ENCODE measurements at places on chromosomes 16 and 17.

- no peak for DNase-seq
Measured at GRCh38 chr17:27860971-27861664, 32.0 kb downstream of the LYRM9 start.

- peak; percentile 64 for DNase-seq
Measured at GRCh38 chr16:20073203-20074098, at the start of gene GPR139. Gene GPR139, minus strand, starts transcription at chr16:20073890. Its CDS starts 274 bp downstream, at chr16:20073616.

GRCh38 chr17:16460796-16461605, 31.0 kb downstream of the LRRC75A start:
- DNase-seq = no peak

DNA sequence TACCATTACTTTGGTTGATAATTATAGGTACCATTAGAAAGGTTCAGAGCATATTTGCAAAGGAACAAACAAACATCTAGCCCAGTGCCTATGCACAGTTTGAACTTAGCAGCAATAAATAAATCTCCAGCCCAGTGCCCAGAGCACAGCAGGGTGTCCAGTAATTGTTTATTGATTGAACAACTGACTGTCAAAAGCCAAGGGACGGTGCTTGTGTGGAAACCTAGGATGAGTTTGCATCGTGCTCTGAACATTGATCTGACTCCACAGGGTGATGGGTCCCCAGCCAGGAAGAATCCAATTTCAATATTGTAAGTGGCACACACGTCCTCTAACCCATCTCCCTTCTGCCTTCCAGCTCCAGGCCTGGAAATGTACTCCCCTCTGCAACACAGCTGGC, 625.5 kb upstream of the C16orf82 start:
- DNase-seq = no peak

GRCh38 chr17:50338645-50339044, 7.3 kb upstream of the XYLT2 start:
- no peak for DNase-seq

GRCh38 chr17:35879773-35880654, at the start of gene CCL5:
Gene CCL5, minus strand, starts transcription at chr17:35880360.
- no peak for DNase-seq

- no peak for DNase-seq
Measured at GRCh38 chr17:40107522-40108174, 7.3 kb upstream of the NR1D1 start.

- DNase-seq = no peak
Measured at GRCh38 chr16:67378642-67379041, 14.7 kb downstream of the TPPP3 start.

DNA sequence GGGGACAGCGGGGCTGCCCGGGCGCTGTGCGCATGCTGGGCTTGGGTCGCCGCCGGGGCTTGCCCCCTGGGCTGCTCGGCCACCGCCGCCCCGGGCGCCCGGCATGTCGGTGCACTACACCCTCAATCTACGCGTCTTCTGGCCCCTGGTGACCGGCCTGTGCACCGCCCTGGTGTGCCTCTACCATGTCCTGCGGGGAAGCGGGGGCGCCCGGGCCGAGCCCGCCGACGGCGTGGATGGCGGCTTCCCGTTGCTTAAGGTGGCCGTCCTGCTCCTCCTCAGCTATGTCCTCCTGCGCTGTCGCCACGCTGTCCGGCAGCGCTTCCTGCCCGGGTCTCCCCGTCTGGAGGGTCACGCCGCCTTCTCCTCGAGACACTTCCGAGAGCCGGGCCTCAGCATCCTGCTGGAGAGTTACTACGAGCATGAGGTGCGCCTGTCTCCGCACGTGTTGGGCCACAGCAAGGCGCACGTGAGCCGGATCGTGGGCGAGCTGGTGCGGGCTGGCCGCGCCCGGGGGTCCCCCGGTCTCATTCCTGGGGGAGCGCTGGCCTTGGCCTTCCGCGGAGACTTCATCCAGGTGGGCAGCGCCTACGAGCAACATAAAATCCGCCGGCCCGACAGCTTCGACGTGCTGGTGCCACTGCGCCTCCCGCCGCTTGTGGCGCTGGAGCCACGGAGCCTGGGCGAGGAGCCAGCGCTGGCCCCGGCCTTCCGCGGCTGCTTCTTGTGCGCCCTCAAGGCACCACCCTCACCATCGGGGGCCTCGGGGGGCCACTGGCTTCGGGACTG, 789 bp downstream of the ITPRIPL2 start:
- peak; percentile 56 for DNase-seq
